ENCODE measurements at places on chromosomes 5 and 9.

GRCh38 chr9:77063645-77064285, 44.3 kb downstream of the FOXB2 start:
- no peak for DNase-seq

- no peak for DNase-seq
Observed at GRCh38 chr9:93126151-93126781, 7.8 kb downstream of the NINJ1 start.

GRCh38 chr9:15475923-15476536, 34.7 kb downstream of the PSIP1 start:
- no peak for DNase-seq

DNA sequence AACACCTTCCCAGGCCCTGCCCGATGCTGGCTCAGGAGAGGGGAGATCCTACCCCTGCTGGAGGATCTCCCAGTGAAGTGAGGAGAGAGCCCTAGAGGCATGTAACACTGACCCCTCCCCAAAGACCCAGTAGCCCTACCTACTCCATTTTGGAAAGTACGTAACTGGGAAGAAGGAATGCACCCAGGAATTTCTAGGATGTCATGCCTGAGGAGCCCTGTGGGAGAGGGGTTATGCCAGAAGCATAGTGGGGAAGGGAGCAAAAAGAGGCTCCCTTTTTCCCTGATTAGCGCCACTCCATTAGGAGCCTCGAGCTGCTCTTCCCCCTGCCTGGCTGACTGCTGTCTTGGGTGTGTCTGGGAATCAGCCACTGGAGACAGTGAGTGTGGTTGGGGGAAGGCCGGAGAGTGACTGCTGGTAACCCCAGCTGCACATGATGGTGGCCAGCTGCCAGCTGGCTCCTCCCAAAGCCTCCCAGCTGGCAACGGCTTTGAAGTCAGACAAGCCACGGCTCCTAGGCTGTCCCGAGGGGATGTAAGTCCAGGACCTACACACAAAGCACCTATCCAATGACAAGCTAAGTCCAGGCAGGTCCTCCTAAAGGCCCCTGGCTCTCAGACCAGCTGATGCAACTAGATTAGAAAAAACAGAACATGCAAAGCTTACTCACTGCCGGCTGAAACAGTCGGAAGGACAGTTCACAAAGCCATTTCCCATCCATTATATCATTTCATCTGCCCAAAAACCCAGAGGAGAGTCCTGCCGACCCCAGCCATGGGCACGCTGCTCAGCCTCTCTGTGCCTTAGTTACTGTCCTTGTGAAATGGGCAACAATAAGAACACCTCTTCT, 136.5 kb upstream of the ABCA1 start:
- no peak for DNase-seq

GRCh38 chr9:27539479-27540441, 10.1 kb upstream of the MOB3B start:
- no peak for DNase-seq

GRCh38 chr9:133770076-133770777, 32.1 kb upstream of the SARDH start:
- no peak for DNase-seq

DNA sequence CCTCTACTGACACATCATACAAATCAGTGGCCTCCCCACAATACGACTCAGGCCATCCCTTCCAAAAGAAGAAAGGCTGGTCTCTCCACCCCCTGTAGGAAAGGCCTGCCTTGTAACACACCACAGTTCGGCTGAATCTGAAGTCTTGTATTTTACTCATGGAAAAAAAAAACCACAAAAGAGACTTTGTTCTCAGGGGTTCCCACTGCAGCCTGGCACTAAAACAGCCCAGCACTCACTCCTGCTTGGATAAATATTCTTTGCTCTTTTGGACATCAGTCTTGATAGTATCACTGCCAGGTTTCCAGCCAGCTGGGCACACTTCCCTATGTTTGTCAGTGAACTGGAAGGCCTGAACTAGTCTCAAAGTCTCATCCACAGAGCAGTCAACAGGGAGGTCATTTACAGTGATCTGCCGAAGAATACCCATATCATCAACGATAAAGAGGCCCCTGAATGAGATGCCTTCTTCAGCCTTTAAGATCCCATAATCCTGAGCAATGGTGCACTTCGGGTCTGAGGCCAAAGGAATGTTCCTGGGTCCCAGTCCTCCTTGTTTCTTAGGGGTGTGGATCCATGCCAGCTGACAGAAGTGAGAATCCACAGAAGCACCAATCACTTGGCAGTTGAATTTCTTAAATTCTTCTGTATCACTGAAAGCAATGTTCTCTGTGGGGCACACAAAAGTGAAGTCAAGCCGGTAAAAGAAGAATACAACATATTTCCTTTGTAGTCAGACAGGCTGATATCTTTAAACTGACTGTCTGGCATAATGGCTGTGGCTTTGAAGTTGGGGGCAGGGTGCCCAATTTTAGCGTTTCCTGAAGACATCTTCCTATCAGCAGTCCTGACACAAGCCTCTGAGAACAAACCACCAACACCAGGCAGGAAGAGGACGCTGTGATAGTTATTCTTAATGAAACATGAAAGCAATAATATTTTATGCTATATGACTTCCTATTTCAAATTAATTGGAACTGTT, 198.1 kb downstream of the LURAP1L start:
- DNase-seq, result no peak

DNA sequence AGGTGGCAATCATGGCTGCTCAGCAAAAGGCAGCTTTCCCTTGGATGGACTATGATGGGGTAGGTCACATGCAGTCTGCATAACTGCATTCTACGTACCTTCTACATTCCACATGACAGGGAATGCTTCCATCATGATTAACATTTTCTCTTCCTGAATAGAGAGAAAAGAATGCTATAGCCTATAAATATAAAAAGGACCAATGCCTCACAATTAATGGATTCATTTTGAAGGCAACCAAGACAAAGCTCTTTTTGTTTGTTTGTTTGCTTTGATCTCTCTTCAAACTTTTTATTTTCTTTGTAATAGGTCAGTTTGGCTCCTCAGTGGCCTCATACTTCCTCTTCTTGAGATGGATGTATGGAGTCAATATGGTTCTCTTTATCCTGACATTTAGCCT, 201.3 kb downstream of the ALDH1A1 start:
- DNase-seq, result no peak

DNA sequence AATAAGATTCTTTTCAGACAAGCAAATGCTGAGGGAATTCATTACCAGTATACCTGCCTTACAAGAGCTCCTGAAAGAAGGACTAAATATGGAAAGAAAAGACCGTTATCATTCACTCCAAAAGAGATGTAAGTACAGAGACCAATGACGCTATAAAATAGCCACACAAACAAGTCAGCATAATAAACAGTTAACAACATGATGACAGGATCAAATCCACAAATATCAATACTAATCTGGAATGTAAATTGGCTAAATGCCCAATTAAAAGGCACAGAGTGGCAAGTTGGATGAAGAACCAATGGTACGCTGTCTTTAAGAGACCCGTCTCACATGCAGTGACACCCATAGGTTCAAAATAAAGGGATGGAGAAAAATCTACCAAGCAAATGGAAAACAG, 349.6 kb upstream of the MPDZ start:
- DNase-seq, result no peak

GRCh38 chr9:35681341-35682002, 7.7 kb downstream of the CA9 start:
- no peak for DNase-seq

GRCh38 chr5:158720281-158720680, 379.4 kb downstream of the EBF1 start:
- DNase-seq, result no peak

DNA sequence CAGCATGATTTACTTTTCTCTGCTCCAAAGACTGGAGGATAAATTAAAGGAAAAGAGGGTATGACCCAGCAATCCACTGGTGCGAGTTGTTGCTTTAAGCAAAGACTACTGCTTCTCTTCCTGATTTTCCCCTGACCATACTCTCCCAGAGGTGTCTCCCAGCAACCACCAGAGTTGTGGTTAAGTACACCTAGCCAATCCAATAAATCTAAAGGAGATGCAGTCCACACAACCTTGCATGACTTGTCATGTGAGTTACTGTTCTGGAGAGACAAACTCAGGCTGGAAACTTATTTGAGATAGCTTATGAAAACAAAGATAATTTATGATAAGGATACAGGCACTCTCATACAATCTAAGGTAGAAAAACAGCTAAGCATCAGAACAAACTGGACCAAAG, 11.9 kb downstream of the TMC1 start:
- no peak for DNase-seq

GRCh38 chr9:71755230-71755629, 13.1 kb downstream of the CEMIP2 start:
- DNase-seq, result no peak

GRCh38 chr5:81418606-81419005, 24.7 kb upstream of the ACOT12 start:
- no peak for DNase-seq

DNA sequence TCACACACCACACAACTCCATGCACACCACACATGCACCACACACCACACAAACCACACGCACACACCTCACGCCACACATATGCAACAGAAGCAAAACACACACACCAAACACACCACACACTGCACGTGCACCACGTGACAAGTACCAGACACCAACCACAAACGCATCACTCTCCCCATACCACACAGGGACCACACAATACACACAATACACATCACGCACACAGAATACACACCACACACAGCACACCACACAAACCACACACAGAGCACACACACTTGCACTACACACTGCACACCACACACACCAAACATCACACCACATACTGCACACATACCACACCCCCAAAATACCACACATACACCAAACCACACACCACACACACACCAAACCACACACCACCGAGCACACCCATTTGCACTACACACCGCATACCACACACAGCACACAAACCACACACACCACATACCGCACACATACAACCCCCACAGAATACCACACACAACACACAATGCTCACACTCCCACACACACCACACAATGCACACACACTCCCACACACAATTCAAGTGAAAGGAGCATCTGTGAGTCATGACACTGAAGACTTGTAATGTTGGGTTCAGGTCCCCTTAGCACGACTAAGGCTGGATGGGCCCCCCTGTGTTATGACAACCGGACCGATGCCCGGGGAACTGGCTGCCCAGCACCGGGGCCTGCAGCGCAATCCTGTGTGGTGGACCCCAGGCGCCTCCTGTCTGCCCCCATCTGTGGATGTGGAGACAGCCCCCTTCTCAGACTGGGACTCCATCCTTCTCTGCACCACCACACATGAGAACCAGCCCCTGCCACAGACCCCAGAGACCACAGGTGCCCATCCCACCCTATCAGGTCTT, 6.0 kb upstream of the ZDHHC11 start:
- DNase-seq, result no peak

DNA sequence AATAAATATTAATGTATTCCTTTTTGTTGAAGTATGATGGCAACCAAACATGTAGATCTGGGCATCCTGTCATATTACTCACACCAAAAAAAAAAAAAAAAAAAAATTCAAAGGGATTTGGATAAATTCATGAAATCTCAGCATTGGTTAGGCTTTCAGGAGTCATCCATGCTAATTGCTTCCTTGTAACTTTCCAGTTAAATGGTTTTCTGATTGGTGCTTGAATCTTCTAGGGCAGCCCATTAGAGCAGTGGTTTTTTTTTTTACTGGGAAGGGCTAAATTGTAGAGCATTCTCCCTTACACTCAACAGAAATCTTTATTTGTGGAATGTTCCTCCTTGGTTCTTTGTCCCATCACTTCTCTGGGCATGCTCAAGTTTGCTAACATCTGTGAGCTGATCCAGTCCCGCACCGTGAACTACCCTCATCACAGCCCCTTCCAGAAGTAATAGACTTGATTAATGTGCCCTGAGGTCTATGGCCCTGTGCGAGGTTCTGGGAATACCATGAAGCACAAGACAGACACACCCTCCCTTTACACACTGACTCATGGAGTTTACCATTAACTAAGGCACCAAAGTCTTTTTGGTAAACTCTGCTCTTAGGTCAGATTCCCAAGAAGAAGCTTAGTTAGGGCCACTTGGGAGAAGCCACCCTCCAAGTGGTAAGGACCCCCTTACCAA, 56.0 kb downstream of the RGS3 start:
- no peak for DNase-seq

- DNase-seq, result no peak
Observed at GRCh38 chr5:142522983-142523382, 162.9 kb downstream of the FGF1 start.

DNA sequence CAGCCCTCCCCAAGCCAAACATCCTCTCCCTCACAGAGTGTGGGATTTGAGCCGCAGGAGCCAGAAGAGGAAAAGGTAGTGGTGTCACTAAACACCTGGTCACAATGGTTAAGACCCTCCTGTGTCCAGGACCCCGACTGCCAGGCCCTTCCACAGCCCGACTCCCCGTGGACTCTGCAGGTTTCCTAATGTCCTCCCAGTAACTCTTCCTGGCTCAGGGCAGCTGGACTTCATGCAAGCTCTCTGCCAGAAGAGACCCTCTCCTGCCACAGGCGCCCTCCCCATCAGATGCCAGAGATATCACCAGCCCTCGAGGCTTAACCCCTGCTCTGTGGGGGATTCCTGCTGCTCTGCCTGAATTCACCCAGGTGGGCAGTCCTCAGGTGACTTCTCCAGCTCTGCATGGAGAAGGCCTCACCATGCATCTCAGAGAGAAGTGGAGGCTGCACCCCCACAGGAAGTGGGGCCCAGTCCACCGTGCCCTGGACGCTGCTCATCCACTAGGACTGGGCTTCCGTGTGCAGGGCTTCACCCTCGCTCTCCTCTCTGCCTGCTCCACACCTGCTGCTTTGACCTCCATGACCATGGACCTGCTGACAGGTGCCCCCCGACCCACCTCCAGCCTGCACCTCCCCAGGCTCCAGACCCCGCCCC, 111.2 kb downstream of the ADAMTS2 start:
- DNase-seq, result no peak

GRCh38 chr5:159504106-159504856, 174.0 kb upstream of the IL12B start:
- no peak for DNase-seq

GRCh38 chr9:89493671-89494070, 4.2 kb downstream of the SEMA4D start:
- DNase-seq, result no peak

DNA sequence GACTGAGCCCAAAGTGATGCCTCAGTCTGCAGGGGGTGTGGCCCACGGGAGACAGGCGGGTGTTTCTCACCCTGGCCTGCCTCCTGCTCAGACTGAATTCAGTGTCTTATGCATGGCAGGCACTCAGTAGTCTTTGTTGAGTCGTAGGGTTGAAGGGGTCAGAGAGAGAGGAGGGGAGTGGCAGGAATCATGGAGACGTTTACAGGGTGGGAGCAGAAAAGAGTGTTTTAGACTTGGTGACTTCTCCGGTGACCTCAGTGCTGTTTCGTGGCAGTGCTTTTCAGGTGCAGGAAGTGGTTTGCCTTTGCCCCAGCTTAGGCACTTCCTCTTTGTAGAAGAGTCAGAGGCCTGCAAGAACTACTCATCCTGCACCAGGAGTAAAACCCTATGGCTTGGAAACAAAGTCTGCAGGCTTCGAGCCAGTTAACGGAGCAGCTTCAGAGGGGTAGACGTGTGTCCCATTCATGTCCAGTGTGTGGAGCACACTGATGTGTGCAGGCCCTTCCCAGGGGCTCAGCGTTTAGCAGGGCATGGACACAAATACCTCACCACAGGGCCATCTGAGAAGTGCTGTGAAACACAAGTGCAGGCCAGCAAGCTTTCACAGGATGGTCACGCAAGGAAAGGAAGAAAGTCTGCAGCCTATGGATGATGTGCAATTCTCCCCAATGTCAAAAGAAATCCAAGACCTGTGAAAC, 24.5 kb upstream of the SEMA4D start:
- DNase-seq, result peak; percentile 51

- no peak for DNase-seq
Observed at GRCh38 chr9:113622600-113623400, 159.3 kb downstream of the RGS3 start.

- no peak for DNase-seq
Observed at GRCh38 chr5:55146080-55146479, 13.9 kb upstream of the GPX8 start.

- DNase-seq, result no peak
Observed at GRCh38 chr5:158559066-158559465, 540.6 kb downstream of the EBF1 start.
